Fibroblast of the aortic adventitia (primary cell): ENCODE measurements at places on chromosomes 4 and X.

DNA sequence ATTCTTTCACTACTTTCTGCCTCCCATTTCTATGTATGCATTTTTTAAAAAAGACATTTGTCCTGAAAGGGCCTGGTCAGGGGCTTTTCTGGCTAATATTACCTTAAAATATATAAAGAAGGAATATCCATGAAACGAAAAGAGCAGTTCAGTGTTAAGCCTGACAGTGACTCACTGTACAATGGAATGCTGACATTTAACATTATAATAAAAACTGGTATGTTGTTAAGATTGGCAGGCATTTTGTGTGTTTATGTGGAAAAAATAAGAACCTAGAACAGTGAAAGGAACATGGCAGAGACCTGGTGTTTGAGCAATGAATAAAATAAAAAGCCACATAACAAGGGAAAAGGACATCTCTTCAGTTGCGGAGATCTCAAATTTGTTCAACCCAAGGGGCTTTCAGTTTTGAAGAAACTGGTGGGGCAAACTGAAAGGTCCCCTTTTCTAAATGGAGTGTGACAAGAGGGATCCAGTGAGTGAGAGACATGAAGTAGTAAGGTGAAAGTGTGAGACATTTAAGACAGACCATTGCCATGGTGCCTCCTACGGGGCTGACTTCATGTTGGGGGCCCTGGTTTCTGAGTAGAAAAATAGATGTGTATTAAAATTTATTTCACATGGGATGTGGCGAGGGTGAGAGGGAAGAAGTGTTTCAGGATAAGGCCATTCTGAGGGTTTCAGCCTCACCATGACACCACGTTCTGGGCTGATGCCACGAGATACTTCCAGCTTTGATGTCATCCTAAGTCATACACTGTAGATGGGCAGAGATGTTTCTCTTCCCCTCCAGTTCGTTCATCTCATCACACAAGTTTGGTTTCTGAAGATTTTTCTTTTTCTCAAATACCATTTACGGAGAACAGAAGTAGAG is 324.9 kb downstream of the PPP3CA start:
- DNase-seq = no peak

GRCh38 chr4:128907981-128908380 is 98.5 kb downstream of the JADE1 start:
- no peak for DNase-seq

DNA sequence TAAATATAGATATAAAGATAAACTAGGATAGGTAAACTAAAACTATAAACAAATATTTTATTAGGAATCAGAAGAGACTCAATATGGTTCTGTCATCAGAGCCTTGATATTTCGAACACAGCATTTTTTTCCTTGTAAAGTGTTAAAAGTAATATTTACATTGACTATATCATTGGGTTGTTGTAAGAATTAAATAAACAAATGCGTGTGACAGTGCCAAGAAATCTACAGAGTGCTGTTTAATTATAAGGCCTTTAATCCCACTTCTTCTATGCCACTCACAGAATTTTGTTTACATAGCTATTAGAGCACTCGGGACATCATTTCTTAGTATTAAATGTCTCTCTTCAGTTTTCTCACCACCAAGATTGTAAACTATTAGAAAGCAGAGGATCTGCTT is 807.4 kb downstream of the FSTL5 start:
- DNase-seq = no peak

DNA sequence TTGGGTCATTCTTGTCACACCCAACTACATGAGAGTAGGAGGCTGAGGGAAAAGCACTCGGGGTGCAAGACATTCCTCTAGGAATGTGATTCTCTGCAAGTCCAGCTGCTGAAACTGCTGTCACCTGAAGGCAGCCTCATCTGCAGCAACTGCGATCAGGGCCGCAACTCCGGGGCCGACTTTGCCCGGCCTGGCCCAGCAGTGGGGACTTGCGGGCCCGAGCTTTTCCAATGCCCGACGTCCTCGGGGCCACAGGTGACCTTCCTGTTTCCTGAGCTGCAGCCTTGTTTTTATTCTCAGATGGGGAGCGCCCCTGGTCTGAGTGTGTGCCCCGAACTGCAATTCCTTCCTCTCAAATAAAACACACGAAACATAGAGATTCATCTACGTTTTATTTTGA is 104.7 kb upstream of the NKX1-1 start:
- DNase-seq = no peak

- peak; percentile 88 for DNase-seq
Measured at GRCh38 chr4:168551211-168551610, 54.4 kb downstream of the PALLD start.

DNA sequence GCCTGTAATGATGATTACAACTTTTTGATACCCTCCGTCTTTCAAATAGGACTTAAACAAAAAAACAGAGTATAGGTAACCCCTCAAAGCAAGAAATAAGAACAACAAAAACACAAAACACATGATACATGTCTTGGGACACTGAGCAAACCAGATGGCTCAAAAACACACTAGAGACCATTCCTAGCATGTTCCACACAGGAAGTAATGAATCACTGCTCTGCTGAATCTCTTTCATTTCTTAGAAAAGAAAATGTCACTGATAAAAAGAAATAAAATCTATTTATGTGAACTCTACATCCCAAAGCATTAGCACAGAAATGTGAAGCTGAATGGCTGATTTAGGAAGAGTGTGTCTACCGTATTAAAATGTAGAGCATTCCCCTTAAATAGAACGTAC is 134.5 kb upstream of the IL15 start:
- peak; percentile 51 for DNase-seq

DNA sequence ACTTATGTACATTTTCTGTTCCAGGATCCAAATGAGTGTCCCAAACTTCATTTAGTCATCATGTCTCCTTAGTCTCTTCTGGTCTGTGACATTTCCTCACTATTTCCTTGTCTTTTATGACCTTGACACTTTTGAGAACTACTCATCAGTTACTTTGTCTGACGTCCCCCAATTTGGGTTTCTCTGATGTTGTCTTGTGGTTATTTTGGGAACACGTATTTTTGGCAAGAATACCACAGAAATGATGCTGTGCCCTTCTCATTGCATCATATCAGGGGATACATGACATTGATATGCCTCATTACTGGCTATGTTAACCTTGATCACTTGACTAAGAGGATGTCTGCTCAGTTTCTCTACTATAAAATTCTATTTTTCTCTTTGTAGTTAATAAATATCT is 308.8 kb downstream of the ZNF674 start:
- no peak for DNase-seq

GRCh38 chr4:166637816-166638215 is 596.5 kb downstream of the SPOCK3 start:
- DNase-seq = no peak

- DNase-seq = no peak
Measured at GRCh38 chr4:25076625-25077398, 46.1 kb upstream of the LGI2 start.

GRCh38 chr4:110632506-110633357 is 9.9 kb upstream of the PITX2 start:
- no peak for DNase-seq
